ENCODE measurements at places on chromosomes 12 and 14.
A peak's percentile ranks its signal among the peaks of the same experiment; 100 is the strongest.

- no peak for DNase-seq
Measured at GRCh38 chr12:32052212-32052713, 54.4 kb upstream of the BICD1 start.

DNA sequence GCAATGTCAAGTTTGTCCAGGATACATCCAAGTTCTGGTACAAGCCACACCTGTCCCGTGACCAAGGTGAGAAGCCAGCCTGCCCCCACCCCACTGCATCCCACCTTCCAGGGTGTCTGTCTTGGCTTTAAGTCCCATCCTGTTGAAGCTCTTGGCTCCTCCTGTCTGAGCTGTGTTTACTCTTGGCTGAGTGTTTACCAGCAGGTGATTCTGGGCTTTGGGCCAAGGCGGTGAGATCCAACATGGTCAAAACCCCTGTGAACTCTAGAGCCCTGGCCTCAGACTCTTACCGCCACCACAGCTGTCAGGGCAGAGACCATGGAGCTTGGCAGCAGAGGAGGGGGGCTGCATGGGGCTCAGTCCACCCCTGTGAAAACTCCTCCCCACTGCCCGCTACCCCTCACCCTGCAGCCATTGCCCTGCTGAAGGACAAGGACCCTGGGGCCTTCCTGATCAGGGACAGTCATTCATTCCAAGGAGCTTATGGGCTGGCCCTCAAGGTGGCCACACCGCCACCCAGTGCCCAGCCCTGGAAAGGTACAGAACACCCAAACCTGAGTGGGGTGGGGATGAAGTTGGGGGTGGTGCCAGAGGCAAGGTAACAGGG, 11.6 kb downstream of the TNS2 start:
- DNase-seq: no peak

GRCh38 chr12:66898700-66899469, 220.0 kb upstream of the GRIP1 start:
- DNase-seq: no peak

DNA sequence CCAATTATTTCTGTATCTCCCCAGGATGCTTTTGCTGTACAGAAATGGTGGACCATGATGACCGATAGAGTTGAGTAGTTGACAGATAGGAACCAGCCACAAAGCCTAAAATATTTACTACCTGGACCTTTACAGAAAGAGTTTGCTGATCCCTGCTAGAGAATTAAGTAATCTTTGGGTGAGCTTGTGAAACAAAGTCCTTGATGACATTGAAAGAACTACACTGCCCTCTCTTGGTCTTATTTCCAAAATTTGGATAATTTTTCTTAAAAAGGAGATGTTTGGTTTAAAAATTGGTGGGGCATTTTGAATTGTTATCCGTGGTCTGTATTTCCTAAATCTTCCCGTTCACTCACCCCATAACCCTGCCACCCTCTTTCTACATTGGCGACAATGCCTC, 13.7 kb upstream of the TCTN1 start:
- DNase-seq: peak; percentile 79

GRCh38 chr12:58917699-58918468, 2.4 kb downstream of the LRIG3 start:
- peak; percentile 18 for DNase-seq

GRCh38 chr12:128649902-128650301, 173.9 kb downstream of the SLC15A4 start:
- DNase-seq: no peak

GRCh38 chr12:3572560-3572959, 81.6 kb downstream of the PRMT8 start:
- no peak for DNase-seq
